ENCODE measurements at places on chromosomes 6 and 20.

DNA sequence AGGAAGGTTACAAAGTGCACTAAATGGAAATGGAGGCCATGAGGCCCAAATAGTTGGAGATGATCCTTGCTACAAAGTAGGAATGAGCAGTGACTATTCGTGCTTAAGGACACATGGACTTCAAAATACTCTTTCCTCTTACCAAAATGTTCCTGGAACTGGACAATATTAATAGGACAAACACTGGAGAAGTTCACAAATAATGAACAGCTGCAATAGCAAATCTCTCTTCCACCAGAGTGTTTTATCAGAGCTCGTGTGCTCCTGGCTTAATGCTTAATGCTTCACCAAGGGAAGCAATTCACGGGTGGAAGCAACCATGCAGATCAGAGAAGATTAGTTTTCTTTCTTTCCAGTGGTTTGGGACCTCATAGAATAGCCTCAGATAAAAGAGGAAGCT is 435.4 kb downstream of the BCKDHB start:
- no peak for DNase-seq

DNA sequence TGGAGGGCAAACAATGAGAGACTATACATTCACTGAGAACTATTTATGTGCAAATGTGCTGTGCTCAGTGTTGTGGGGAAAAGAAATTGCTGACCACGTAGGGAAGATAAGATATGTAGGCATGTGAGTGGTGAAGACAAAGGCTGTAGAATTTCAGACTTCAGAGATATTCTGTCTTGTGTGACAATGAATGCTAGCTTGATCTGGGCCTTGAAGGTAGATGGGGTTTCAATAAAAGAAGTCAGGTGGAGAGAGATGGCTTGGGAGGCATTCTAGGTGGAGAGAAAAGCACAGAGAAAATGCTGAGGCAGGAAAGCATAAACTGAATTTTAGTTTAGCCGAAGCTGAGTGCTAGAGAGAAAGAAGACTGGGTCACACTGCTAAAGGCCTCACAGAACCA is 56.8 kb upstream of the EEF1A1 start:
- DNase-seq: no peak

GRCh38 chr6:121951123-121951522 is 448.3 kb upstream of the HSF2 start:
- no peak for DNase-seq

- no peak for DNase-seq
Measured at GRCh38 chr20:20782231-20782630, 69.8 kb upstream of the RALGAPA2 start.

Measured in NAMALWA (cell line).